Progenitor cell of endocrine pancreas (in vitro differentiated cells): ENCODE measurements at places on chromosomes 5 and 9. TPM values are rescaled to one million over a fixed set of nuclear protein-coding genes. Genes with fewer than 3 reads are reported as not detected.

DNA sequence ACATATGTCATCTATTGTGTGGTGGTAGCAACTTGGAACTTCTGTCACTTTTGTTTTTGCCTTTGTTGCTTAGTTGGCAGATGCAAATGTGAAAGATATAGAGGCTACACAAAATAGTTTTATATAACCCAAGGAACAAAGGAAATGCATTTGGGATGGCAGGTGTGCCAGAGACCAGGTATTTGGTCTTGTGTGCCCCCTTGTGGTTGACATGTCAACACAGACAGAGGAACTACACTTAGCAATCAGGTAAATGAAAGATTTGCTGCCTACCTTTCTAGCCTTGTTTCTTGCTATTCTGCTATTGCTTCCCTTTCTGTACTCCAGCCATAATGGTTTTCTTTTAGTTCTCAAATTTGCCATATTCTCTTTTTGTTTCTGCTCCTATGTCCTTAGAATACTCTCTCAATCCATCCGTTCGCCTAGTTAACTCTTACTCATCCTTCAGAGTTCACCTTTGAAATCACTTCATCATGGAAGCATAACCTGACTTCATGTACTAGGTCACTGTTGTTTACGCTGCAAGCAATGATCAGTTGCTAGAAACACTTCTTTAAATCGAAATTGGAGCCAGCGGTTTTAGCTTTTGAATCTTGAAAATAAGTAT is 119.5 kb downstream of the TRPM3 start:
- DNase-seq: peak; percentile 18

IFNA2 gene
- total RNA-seq: not detected in 2 replicates

F2RL2 gene
- 0.16 TPM in 1 of 2 replicates, not detected in the other for total RNA-seq

SH3TC2 gene
- 1.4 and 2.1 TPM in 2 replicates for total RNA-seq

DNA sequence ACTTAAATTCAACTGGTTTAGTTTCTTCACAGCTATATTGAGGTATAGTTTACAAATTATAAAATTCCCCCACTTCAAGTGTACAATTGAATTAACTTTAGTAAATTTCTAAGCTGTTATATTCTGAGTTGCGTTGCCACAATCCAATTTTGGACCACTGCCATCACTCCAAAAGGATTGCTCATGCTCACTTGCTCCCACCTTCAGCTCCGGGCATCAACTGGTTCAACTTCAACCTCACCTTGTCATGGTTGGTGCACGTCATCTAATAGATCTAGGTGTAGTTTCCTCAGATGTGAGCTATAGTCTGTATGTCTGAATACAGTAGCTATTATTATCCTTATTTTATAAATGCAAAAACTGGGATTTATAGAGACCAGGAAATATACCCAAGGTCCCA is 942.5 kb upstream of the WWC1 start:
- DNase-seq: no peak

ITGA1 gene
- total RNA-seq: 6.4 and 7.8 TPM in 2 replicates

SYK gene
- total RNA-seq: 7.4 and 9.6 TPM in 2 replicates

GRCh38 chr9:13501018-13501417 is 221.5 kb upstream of the MPDZ start:
- no peak for DNase-seq

GRCh38 chr9:82668689-82669199 is 394.2 kb downstream of the RASEF start:
- DNase-seq: no peak

DNA sequence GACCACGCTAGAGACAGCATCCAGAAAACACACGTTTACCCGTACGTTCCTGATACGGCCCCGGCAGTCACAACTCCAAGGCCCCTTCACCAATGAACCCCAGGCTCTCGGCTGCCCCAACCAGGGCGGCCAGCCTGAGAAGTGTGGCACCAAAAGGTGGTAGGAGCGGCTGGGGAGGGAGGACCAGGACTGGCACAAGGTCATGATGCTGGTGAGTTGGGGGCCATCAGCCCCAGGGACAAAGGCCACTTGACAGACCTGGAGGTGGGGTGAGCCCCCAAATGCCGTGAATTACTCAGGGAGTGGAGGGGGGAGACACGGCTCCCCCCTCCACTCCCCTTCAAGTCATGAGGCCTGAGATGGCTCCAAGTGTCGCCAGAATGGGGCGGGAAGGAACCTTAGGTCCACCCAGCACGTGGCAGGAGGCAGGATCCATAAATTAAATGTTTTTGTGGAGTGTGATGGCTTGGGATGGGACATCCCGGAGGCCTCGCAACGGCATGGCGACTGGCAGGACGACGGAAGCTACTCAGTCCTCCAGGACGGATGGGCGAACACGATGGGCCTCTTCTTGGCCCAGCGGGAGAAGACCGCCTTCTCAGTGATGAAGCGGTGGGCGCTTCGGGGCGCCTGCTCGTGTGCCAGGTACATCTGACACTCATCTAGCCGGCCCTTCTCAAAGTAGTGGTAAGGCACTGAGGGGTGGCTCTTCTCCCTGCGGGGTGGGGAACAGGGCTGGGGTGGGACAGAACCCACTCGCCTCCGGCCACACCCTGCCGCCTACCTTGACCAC is 8.7 kb upstream of the ST6GALNAC6 start:
- DNase-seq: no peak

DNA sequence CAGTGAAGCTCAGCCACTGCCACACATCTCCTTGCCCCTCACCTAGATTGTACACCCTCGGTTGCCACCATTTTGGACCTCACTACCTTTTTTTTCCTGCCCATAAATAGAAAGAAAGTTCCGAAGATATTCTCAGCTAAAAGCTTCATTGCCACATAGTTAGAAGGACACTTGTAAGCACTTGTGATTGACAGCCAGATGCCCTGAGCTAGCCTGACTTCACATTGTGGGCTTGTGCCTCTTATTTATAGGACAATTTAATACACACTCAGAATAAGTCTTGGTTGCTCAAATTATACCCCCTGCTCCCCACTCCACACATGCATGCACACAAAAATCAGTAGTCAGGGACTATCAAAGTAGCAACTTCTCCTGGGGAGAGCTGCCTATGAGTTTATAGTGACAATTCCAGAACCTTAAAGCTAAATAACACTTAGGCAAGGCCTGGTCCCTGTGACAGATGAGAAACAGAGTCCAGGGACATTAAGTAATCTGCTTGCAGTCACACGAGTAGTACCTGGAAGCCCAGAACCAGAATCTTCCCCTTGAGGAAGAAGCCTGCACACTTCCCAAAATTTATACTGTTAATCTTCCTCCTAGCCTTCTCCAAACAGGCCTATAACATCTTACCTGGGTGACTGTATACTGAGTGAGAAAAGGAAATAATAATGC is 184.8 kb downstream of the BRINP1 start:
- DNase-seq: no peak

STPG3 gene
- total RNA-seq: not detected in 2 replicates

FAM78A gene
- 1.9 and 2.0 TPM in 2 replicates for total RNA-seq

DNA sequence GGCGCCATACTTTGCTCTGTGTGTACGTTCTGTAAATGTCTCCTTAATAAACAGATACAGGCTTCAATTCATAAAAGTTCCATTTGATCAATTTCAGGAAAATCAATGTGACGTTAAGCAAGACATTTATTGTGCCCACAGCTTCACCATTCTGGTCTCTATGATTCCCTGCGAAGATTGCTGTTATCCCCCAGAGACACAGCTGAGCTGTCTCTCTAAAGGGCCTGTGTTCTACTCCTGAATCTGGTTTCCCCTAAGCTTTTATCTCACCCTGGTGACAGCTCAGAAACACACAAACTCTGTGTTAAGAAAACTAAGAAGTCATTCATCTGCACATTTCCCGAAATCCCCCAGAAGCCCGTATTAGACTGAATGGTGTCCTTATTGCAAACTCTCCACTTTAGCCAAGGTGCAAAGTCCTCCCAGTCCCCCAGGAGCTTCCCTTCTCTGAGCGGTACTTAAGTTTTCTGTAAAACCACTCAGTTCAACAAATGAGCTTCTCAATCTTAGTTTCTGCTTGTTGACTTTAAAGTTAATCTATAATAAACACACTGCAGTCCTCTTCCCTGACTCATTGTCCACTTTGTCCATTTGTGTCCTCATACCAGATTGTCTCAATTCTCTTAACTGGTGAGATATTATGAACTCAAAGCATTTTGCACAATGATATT is 1.4 kb upstream of the C5orf15 start:
- DNase-seq: no peak

GRCh38 chr9:69933445-69933844 is 110.2 kb upstream of the MAMDC2 start:
- no peak for DNase-seq

DNA sequence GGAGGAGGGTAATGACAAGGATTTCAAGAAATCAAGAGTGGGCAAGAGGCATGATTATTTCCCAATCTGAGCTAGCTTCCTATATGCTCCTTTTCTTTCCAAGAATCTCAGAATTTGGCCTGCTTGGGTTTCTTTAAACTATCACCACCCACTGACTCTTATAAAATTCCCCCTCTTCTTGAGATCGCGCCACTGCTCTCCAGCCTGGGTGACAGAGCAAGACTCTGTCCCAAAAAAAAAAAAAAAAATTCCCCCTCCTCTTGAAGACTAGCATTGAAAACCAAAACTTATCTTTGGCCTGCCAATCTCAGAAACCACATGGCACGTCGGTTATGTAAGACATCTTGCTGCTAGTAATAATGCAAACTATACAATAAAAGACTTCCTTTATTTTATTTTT is 3.4 kb upstream of the DMXL1 start:
- DNase-seq: no peak

DNA sequence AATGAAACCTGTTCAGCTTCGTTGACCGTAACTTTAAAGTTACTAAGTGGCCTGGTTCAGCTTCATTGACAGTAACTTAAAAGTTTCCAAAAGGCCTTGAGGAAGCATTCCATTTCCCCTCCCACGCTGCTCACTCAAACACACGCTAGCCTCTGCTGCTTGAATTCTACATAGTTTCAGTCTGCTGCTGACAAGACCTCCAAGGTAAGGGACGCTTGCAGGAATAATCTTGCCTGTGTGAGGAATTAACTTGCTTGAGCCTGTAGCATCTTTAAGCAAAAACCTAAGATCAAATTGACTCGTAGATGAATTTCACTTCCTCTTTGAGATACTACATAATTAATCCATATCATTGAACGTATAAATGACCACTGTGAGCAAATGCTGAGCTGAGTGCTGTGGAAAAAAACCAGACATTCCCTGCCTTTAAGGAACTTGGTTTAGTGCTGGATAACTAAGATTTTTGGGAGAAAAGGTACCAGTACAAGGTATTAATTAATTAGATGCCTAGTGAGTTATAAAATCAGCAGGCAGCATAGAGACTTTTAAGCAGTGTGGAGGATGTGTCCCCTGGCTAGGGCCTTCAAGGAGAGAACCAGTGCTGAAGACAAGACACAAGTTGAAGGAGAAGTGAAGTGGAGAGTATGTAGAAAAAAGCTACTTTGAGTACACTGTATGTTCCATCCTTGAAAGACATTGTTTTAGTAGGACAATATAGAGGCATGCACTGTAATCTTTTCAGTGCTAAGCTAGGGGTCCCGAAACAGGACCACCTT is 39.2 kb downstream of the GRAMD2B start:
- no peak for DNase-seq

GRCh38 chr9:37541465-37541864 is 34.7 kb downstream of the FBXO10 start:
- no peak for DNase-seq

GRCh38 chr5:147404706-147405105 is 105.2 kb downstream of the DPYSL3 start:
- DNase-seq: no peak
